ENCODE measurements at places on chromosomes 1 and 21.
A peak's percentile ranks its signal among the peaks of the same experiment; 100 is the strongest.

GRCh38 chr1:223176437-223176836 is 33.4 kb upstream of the TLR5 start:
- H3K4me1 ChIP-seq: no peaks in the 10 kb centered on the region
- no peak overlapping the region for H3K27ac ChIP-seq
- no peak for DNase-seq
- H3K36me3 ChIP-seq: no peaks in the 10 kb centered on the region

DNA sequence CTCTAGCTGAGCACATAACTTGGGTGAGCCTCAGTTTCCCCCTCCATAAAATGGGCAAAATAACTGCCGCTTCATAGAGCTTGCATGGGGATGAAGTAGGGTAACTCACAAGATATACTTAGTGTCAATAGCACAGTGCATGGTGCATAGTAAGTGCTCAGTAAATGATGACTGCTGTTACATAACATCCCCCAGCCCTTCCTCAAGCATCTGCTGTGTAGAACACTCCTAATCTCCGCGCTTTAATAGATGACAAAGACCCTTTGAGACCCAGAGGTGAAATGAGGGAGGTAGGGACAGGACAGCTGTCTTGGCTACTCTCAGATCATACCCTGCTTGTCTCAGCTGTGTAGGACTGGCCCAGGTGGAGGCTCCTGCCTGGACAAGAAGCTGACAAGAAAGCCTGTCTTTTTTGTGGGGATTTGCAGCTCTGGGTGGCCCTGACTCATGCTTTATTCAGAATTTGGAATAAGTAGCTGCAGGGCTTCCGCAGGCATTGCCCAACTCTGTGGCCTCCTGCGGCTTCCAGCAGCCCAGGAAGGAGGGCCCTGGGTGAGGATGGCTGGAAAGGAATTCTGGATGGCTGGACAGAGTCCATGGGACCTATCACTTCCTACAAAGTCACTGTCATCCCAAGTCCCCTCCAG is 20.7 kb upstream of the PADI4 start:
- H3K36me3 ChIP-seq: no peaks in the 10 kb centered on the region
- no peaks in the 10 kb centered on the region for H3K4me1 ChIP-seq
- no peak overlapping the region for H3K27ac ChIP-seq
- H3K4me3 ChIP-seq: no peak overlapping the region
- H3K27me3 ChIP-seq: no peaks in the 10 kb centered on the region

GRCh38 chr1:153652805-153653500 is 5.5 kb upstream of the SNAPIN start:
- no peaks in the 10 kb centered on the region for H3K4me1 ChIP-seq
- H3K36me3 ChIP-seq: no peaks in the 10 kb centered on the region
- no peak overlapping the region for H3K27ac ChIP-seq

DNA sequence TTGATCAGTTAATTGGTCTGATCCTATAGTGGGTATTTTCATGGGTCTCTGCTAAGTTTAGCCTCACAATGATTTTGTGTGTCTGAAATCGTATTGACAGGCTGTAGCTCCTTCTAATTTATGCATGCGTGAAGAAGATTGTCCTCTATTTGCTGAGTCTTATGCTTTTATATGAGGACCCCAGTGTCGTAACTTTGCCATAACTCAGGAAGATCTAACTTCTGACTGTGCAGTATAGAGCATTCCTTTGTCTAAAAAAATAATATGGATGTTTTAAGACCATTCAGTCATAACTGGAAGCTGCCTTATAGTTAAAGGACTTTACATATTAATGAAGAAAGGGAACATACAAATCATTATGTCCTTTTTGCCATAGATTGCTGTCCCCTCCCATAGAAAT is 73.3 kb downstream of the CAMTA1 start:
- no peak for DNase-seq
- H3K27me3 ChIP-seq: no peaks in the 10 kb centered on the region
- no peak overlapping the region for H3K4me3 ChIP-seq
- no peaks in the 10 kb centered on the region for H3K36me3 ChIP-seq

- no peaks in the 10 kb centered on the region for H3K36me3 ChIP-seq
- no peak for DNase-seq
- H3K27ac ChIP-seq: no peak overlapping the region
- 0 out of 2 replicates have a peak, but pooled peaks cover 1% of the 10 kb centered on the region for H3K4me1 ChIP-seq
- H3K27me3 ChIP-seq: no peaks in the 10 kb centered on the region
Observed at GRCh38 chr1:168582688-168583336, 6.4 kb downstream of the XCL1 start.

DNA sequence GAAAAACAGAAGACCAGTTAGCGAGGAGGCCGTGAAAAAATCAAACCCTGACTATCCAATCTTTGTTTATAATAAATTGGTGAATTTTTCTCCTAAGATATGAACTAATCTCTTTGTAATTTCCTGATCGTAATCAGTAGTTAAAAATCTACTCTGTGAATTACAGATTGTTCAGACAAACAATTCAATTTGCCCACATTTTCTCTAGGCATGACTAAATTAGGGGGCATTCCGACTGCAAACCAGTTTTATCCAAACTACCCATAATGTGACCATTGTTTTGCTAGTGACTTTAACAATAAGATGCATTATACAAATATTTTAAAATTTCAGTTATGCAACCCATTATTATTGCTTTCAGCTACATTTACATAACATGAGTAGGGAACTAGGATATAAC is 546.9 kb upstream of the ADAMTS5 start:
- DNase-seq: no peak
- no peak overlapping the region for H3K4me3 ChIP-seq
- H3K27ac ChIP-seq: no peak overlapping the region
- no peaks in the 10 kb centered on the region for H3K27me3 ChIP-seq

- H3K27me3 ChIP-seq: no peaks in the 10 kb centered on the region
- no peaks in the 10 kb centered on the region for H3K36me3 ChIP-seq
- no peak for DNase-seq
- H3K4me3 ChIP-seq: no peak overlapping the region
Observed at GRCh38 chr1:160773093-160773492, 22.9 kb upstream of the LY9 start.

GRCh38 chr1:70871790-70872189 is 175.8 kb downstream of the PTGER3 start:
- H3K27me3 ChIP-seq: no peaks in the 10 kb centered on the region
- no peaks in the 10 kb centered on the region for H3K36me3 ChIP-seq

GRCh38 chr21:33403128-33403785 is at the start of gene IFNGR2:
Gene IFNGR2, plus strand, starts transcription at chr21:33403413. Its CDS starts 131 bp downstream, at chr21:33403544.
- no peak within 1 kb of the TSS for H3K27ac ChIP-seq
- no peaks in the 10 kb centered on the region for H3K36me3 ChIP-seq
- H3K27me3 ChIP-seq: no peaks in the 10 kb centered on the region
- H3K4me1 ChIP-seq: no peaks in the 10 kb centered on the region
- H3K4me3 ChIP-seq: peak within 1 kb of the TSS; percentile 85

DNA sequence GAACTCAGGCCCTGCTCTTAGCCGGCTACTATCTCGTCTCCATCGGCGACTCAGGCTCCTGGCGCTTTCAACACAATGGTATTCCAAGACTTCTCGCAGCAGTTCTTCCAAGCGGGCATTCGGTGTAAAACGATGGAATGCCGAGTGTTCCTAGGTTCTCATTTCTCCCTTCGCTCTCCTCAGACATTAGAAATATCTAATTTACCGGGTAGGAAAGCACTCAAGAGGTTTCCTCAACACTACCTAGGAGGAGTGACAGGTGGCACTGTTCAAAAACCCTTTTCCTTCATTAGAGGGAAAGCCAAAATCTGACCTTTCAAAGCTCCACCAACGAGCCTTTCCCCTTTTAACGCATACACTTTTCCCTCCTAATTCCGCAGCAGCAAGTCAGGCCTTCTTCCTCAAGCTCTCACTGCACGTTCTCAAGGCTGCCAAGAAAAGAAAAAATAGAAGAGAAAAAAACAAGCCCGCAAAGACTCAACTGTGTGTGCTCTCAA is 601 bp downstream of the UBE2G2 start:
- H3K27me3 ChIP-seq: no peaks in the 10 kb centered on the region
- H3K4me1 ChIP-seq: no peaks in the 10 kb centered on the region
- no peaks in the 10 kb centered on the region for H3K36me3 ChIP-seq
- DNase-seq: no peak

DNA sequence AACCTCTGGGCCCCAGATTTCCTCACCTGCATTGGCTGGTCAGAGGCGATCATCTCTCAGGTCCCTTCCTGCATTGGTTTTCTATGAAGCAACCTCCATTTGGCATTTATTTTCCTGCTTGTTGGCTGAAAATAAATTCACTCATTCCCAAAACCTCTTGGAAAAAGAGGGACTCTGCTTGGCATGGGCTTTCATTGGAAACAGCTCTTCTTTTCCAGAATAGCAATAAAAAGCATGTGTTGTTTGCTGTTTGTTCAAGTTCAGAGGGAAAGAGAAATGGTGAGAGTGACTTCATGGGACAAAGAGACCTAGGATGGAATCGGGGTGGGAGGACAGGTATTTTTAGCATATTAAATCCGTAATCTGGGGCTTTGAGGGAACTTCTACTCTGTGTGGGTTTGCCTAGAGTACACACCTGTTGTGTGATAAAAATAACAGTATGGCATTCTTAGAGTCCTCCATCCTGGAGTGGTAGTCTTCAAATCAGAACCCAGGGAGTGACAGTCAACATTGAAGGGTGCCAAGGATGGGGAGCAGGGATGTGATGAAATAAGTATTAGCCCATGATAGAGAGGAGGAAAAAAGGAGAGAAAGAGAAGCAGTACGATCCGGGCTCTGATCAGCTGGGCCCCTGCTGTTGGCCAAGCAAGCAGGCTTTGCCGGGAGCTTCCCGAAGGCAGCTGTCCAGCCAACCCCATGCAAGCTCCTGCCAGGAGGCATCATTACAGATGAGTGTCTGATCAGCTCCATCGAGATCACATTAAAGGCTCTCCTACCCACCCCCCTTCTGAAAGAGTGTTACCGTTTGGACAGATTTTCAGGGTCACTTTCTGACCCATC is 131.9 kb upstream of the NFIA start:
- no peak overlapping the region for H3K4me3 ChIP-seq
- no peaks in the 10 kb centered on the region for H3K27me3 ChIP-seq
- DNase-seq: no peak
- peaks cover 2% of the 10 kb centered on the region for H3K4me1 ChIP-seq
- H3K36me3 ChIP-seq: no peaks in the 10 kb centered on the region
- H3K27ac ChIP-seq: no peak overlapping the region

DNA sequence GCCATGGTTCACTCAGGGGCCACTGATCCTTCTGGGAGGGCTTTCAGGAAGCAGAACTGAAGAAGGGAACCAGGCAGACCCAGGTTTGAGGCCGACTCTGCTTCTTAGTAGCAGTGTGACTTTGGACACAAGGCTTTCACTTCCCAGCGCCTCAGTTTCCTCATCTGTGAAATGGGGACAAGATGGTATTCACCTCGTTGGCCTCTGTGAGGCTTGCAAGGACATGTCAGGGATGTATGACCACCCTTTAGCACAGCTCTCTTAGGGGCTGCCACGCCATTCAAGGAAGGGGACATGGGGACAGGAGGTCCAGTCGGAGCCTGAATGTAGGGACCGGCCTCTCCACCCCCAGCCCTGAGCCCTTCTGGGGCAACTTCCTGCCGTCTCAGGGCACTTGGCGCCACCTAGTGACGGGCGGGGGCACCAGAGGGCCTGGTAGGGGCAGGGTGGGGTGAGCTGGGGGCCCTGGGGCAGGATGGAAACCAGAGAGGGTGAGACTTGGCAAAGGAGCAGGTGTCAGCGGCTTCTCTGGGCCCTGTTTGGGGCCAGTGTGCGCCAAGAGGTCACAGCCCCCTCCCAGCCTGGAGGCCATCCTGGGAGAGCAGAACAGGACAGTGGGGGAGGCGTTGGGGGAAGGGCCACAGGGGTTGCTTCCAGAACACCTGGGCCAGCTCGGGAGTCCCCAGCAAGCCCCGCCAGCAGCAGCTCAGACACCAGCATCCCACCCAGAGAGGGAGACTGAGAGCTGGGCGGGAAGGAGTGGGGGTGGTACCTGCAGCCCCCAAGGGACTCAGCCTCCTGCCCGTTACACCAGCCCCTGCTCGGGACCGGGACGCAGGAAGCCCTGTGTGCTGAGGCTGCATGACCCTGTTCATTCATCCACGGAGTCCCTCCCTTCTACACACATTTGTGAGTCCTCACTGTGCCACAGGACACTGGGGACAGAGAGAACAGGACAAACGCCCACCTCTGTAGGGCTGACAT is 102.5 kb upstream of the TARDBP start:
- peak; percentile 35 for DNase-seq
- H3K27me3 ChIP-seq: no peaks in the 10 kb centered on the region
- peaks cover 6% of the 10 kb centered on the region for H3K4me1 ChIP-seq

All from iPS DF 6.9 (cell line).